Spleen (tissue), 13 donors: ENCODE measurements at places on chromosomes 2 and 18. TPM values are rescaled to one million over a fixed set of nuclear protein-coding genes. Genes with fewer than 3 reads are reported as not detected.

DNA sequence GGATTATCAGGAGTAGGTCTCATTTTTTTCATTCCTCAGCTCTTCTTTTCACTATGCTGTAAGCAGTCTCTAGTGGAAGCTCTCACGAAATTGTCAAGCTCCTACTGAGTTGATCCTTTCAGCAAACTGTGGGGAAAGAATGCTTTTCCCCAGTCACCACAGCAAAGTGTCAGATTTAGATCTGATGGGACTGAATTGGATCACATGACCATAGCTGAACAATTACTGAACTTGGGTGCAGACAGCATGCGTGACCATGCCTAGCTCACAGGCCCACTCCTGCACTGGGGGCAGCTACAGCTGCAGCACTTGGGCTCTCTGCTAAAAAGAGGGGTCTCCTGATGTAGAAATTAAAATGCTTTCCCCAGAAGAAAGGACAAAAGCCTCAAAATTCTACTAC is 3.1 kb downstream of the ARHGAP15 start:
- no peak for DNase-seq

Gene UGT1A3
- total RNA-seq, result not detected

Gene CNGA3
- total RNA-seq, result not detected

DNA sequence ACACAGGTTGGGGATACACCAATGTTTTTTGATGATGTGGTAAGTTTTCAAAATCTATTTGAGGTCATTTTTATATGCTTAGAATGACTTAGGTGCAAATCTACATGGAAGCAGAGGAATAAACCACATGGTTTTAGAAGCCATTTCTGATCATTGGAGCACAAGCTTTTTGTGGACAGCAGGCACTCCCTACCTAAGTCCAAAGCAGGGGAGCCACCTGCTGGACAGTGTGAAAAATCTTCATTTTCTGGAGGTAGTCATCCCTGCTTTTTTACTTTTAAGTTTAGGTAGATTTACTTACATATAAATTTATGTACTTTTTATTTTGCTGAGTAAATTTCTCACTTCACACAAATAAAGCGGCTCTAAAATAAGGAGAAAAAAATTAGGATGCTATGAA is 323.2 kb downstream of the PLCL1 start:
- DNase-seq, result no peak

Gene SLC9A4
- total RNA-seq, result not detected

Gene DCDC2C
- not detected for total RNA-seq

Gene DLGAP1
- 6.0 TPM for total RNA-seq

GRCh38 chr2:32284321-32284720 is 6.6 kb downstream of the YIPF4 start:
- no peak for DNase-seq

DNA sequence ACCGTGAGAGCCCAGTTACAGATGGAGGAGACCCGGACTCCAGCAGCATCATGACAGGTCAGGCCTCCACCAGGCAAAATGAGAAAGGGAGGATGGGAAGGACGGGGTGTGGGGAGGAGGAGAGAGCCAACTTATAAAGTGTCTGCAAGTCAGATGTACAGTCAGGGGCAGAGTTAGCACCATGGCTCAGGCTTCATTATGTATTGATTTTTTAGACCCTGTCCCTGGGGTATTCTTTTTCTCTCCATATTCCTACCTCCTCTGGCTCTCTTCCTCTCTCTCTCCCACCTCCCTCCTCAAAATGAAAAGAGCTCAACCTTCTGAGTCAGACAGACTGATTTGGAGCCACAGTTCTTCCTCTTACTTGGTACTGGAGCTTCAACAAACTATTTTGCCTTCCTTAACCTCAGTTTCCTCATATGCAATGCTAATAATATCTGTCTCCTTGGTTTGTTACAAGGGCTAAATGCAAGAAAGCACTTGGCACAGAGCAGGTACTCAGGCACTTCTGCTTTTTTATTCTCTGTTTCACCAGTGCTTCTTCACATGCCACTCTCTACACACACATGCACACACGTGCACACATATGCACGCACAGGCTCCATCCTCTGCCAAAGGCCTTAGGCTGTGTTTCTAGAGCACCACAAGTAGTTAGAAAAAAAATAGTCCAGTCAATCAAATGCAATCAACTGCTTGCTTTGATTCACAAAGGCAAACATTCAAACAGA is 92.3 kb upstream of the PKDCC start:
- DNase-seq, result no peak

Gene SPDYA
- 1.1 TPM for total RNA-seq

- no peak for DNase-seq
Measured at GRCh38 chr2:231514951-231515297, 15.3 kb downstream of the NMUR1 start.

Gene KCNE4
- 3.3 TPM for total RNA-seq

GRCh38 chr2:62231541-62231940 is 35.6 kb downstream of the B3GNT2 start:
- DNase-seq, result no peak

Gene SANBR
- 9.4 TPM for total RNA-seq

- no peak for DNase-seq
Measured at GRCh38 chr2:232386740-232387450, 8.3 kb downstream of the ALPP start.

Gene TMEM247
- total RNA-seq, result not detected

DNA sequence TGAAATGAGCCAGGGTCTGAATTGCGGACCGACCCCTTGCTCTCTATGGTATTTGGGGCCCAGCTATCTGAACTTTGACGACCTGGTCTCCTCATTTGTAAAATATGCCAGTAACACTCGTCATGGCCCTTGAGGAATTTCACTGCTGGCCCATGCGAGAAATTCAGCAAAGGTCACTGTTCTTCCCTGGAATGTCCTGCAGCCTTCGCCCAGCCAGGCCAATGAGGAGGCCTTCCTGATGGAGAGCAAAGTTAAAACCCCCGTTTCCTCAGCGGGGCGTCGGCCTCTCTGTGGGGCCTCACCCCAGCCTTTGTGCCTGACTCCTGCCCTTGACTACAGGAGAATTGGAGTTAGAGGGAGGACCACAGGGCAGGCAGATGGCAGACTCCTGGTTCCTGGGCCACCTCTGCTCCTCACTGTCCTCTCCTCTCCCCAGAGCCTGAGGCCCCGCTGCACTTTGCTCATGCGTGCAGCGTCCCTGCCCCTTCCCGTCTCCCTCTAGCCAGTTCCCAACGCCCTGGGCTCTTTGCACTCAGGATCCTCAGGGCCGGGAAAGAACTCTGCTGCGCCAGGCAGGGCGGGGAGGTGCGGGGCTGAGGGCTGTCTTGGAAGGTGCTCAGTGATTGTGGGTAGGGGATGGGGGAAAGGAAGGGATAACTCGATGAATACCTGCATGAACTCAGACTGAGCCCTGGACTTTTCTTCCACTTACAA is 257.0 kb upstream of the RAB6C start:
- no peak for DNase-seq
